ENCODE measurements at places on chromosomes 6 and 20.

GRCh38 chr6:157239671-157240058 is 83.7 kb downstream of the TMEM242 start:
- DNase-seq: peak; percentile 20

DNA sequence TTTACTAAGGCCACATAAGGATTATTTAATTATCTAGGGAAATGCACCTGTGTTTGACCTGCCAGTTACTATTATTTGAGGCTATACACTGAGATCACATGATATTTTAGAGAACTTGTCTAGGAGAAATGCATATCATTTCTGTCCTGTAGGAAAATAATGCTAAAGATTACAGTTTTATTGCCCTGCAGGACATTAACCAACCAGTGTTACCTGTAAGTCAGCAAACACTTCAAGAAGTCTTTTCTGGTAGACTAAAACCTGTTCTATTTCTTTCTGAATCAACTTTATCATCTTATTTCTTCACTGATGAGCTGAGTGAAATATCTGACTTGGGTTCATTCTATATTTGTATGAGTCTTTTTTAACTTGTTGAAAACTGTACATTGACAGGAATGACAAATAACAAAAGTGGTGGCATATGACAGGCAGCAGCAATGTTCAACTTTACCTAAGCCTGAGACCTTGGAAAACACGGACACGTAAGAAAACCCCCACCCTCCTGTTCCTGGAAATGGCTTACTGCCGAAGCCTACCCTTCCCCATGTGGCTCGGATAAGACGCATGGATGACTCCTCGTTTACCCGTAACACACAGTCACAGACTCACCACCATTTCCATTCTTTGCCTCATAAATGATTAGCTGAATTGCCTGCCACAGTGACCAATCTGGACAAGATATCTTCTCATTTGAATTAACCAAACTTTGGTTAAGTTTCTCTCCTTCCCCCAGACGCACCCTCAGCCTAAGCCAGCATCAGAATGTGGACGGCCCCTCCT is 118.0 kb upstream of the CD93 start:
- no peak for DNase-seq

- DNase-seq: no peak
These were observed 28.1 kb upstream of the APCDD1L start for GRCh38 chr20:58543274-58543673.

- DNase-seq: no peak
These were observed 1.2 kb downstream of the MAS1L start for GRCh38 chr6:29486577-29486976.

- DNase-seq: no peak
These were observed 9.5 kb downstream of the PHACTR3 start for GRCh38 chr20:59613861-59614260.

DNA sequence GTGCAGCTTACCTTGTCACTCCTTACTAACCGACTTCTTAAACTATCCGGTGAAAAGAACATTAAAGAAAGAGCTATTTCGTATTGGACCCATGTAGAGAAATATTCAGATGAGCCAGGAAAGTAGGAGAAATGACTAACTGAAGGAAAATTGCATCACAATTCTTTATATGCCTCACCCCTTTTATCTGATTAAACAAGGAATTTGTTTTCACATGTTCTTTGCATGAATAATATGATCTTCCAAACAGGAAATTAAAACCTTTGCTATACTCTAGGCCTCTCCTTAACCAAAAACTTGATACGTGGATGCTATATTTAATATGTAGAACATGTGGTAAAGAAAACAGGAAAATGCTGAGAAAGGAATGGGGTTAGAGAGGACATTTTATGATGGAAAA is 41.9 kb upstream of the LRRC1 start:
- no peak for DNase-seq

Data from skin of body (tissue), 3 donors.